ENCODE measurements at places on chromosomes 11 and 22.

DNA sequence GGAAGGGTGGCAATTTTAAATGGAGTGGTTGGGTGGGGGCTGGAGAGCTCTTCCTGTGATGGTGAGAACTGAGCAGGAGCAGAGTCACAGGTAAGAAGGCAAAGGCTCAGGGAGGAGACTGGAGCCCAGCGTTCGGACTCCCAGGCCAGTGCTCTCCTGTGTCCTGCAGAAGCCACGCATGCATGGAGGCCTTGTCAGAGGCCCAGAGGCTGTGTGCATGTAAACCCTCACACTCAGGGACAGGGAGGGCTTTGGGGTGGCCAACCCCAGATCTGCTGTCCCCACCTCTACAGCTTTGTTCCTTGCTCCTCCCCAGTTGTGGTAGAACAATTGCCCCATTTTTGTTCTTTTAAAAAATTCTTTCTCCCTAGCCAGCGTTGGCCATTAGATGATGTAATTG, 130.4 kb upstream of the PARVA start:
- no peak for DNase-seq

GRCh38 chr11:34363363-34364084, 5.7 kb upstream of the ABTB2 start:
- DNase-seq, result no peak

DNA sequence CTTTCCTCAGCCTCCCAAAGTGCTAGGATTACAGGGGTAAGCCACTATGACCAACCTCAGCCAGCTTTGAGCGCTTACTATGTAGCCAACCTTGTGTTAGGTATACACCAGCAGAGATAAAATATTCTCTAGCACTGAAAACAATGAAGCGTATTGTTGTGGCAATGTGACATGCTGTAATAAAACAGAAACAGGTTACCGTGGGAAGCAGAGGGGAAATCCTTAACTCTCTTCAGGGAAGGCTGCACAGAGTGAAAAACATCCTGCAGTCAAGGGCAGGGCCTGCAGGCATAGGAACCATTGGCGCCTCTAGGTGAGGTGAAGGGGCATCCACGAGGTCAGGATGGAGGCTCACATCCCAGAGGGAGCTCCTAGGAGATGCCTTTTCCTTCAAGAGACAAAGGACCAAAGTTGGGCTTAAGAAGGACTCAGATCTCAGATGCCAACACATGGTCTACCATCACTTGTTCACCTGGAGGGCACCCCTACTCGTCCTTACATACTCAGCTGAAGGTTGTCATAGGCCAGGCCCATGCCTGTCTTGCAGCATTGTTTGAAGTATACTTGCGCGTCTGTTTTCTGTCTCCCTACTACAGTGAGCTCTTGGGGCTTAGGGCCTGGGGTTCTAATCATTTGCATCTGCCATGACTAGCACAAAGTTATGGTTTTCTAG, 8.0 kb downstream of the POLD4 start:
- DNase-seq, result no peak

DNA sequence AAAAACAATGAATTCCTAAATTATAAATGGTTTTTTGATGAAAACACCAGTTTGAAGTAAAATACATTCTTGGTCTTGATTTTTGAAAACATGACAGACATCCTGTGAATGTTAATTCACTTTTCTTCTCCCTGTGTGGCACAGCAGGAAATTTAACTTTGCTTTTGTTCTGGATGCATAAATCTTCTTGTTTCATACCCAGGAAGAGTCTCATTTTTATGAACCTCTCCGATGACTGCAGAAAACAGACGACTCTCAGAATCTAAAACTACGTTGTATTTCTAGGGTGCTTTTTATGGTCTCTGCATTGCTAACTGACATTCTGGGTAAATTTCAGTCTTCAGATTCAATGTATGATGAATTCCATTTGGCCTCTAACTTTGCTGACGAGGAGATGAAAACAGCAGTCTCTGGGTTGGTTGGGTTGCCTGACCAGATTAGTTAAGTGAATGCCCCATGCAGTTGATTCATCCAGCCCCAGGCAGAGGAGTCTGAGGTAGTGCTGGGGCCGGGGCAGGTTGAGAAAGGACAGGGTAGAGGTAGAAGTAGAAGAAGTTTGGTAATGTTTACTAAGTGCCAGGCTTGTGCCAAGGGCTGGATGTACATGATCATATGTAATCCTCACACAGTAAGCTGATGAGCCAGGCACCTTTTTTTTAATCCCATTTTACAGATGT, 20.1 kb downstream of the TCP11L1 start:
- DNase-seq, result no peak

DNA sequence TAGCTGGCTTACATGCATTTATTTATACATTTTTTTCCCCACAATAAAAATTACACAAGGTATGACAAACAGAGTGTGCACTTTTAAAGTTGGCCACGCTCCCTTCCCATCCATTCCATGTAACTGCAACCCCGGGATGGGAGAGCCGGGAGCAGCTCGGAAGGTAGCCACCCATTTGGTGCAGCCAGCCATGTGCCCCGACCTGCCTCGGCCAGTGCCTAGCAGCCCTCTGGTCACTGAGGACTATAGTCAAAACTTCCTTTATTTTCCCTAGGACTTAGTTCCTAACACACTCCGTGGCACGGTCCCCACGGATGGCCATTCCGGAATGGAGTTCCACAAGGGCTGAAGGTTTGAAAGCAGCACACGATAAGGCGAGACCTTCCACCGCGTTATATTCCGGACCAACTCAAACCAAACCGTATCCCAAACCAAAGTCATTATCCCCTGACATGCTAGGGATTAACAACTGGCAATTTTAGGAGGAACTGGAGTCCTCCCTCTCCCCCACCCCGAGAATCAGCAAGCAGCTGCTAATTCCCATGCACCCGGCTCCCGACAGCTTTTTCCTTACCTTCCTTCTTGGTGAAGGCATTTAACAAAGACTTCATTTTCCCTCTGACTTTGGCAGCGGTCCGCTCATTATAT, 426.4 kb downstream of the SHANK2 start:
- no peak for DNase-seq

- DNase-seq, result no peak
These were observed 346.6 kb downstream of the MN1 start for GRCh38 chr22:27454807-27455450.

- DNase-seq, result no peak
These were observed 977.0 kb upstream of the CHORDC1 start for GRCh38 chr11:91199866-91200265.

DNA sequence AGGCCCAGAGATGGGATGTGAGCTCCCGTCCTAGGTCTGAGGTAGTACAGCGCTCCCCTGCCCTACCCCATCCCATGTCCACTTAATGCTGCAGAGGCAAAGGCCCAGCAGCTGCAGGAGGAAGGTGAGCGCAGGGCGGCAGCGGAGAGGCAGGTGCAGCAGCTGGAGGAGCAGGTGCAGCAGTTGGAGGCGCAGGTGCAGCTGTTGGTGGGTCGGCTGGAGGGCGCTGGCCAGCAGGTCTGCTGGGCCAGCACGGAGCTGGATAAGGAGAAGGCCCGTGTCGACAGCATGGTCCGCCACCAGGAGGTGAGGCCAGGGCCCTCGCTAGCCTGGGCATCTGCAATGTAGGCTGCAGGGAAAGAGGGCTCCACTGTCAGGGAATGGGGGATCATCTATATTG, 15.2 kb downstream of the CCDC157 start:
- no peak for DNase-seq

DNA sequence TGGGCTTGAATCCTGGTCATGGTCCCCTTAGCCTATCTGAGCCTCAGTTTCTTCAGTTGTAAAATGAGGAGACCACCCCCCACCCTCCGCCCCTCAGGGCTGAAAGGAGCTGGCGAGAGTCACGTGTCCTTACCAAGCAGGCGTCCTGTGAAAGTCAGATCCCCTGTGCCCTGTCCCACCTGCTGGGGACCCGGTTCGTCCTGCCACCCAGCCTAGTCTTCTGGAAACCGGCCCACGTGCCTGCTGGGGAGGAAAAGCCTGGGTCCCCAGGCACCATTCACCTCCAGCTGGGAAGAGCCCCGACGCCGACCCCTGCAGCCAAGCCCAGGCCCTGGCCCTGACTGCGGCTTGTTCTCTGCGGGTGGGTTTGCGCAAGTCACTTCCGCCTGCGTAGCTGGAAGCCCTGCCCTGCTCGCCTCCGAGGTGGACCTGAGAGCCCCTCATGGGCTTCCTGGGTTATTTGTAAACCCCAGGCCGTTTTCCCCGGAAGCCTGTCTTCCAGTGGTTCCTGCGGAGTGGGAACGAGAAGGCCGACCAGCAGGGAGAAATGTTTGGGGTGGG, 679 bp upstream of the SSH3 start:
- peak; percentile 67 for DNase-seq

DNA sequence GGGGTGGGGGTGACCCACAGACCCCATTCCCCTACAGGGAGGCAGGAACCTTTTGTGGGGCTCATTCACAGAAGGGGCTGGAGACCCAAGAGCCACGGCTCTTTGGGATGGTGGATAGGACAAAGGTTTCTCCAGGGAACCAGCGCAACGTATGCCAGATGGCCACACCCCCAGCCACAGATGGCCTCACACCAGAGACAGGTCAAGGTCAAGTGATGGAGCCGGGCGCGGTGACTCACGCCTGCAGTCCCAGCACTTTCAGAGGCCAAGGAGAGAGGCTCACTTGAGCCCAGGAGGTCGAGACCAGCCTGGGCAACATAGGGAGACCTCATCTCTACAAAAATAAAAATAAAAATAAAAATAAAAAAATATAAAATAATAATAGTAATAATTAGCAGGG, 17.1 kb upstream of the BRSK2 start:
- no peak for DNase-seq

- DNase-seq, result no peak
These were observed 560.9 kb downstream of the MIAT start for GRCh38 chr22:27218012-27218920.

GRCh38 chr22:47859881-47860525, 1097.6 kb downstream of the TBC1D22A start:
- no peak for DNase-seq

- peak; percentile 39 for DNase-seq
These were observed 44.4 kb upstream of the KCNQ1OT1 start for GRCh38 chr11:2744166-2744565.

DNA sequence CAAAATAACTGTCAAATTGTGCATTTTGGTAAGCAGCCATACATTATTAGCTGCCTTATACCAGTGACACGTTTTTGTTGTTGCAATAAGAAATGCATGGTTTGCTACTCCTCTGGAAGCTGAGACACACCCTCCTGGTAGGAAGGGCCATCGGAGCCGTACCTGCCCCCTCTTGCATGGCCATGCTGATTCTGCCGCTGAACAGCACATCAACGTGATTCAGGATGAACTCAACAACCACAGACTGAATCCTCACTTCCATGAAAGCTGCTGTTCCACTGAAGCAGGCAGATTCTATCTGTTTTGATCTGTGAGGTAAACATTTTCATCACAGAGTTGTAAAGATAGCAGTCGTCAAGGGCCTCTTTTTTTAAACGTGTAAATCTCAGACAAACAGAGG, 38.6 kb upstream of the TP53AIP1 start:
- DNase-seq, result no peak

DNA sequence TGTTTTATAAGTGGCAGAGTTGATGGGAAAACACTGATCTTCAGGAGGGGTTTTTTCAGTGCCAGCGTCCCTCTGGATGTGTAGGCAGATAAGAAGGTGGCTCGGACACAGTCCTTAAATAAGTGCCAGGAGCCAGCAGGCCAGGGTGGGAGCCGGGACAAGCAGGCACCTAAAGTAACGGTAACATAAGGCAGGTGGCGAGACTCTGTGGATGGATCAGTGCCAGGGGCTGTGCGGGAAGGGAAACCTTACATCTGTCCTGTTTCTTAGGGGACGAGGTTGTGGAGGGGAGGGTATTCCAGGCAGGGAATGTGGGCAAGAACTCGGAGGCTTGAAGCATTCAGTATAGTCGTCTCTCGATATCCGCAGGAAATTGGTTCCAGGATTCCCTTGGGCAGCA, 15.9 kb downstream of the BCR start:
- DNase-seq, result no peak

DNA sequence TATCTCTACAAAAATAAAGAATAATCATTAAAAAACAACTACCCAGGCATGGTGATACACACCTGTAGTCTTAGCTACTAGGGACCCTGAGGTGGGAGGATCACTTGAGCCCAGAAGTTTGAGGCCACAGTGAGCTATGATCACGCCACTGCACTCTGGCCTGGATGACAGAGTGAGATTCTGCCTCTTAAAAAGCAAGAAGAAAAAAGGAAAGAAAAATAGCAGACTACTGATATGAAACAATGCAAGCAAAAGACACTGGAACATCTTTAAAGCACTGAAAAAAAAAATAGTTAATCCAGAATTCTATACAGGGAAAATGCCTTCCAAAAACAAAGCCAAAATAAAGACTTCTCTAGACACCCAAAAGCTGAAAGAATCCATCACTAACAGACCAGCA, 5.9 kb downstream of the VPS37C start:
- DNase-seq, result peak; percentile 14

DNA sequence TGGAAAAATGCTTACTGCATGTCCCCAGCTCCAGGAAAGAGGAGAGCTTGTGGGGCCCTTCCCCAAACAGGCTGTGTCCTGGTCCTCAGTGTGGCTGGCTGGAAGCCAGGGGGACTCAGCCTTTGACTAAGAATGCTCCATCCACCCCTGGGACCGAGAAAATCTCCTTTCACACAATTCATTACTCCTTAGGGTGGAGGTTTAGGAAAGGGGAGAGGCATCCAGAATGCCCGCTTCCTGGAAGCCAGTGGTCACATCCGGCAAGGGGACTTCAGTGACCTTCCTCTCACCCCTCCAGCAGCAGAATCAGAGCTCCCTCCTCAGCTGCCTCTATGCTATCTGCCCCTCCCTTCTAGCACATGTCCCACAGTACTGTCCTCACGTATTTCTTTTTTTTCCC, 21.9 kb downstream of the ATG16L2 start:
- peak; percentile 66 for DNase-seq

GRCh38 chr11:4039011-4039410, 55.6 kb upstream of the RRM1 start:
- DNase-seq, result no peak

DNA sequence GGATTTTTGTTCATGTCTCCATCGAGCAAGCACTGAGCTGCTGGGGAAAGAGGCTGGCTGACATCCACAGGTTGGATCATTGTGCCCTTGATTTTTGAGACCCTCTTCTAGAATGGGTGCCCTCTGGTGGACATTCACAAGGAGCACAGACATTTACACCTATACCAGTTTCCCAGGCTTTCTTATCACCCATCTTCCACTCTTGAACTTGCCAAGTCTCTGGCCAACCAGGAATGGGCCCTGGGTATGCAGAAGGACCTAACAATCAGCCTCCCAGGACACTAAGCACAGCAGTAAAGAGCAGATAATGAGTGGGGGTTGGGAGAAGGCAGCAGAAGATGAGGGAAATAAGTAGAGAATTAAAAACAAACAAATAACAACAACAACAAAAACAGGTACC, 5.7 kb upstream of the INTS4 start:
- no peak for DNase-seq
